Substantia nigra (tissue), 51 donors: ENCODE measurements at places on chromosomes 6 and 20.

- no peak for DNase-seq
These were observed 35.9 kb upstream of the PRL start for GRCh38 chr6:22332711-22333110.

GRCh38 chr6:37314487-37315156 lies 39.2 kb upstream of the RNF8 start:
- DNase-seq = no peak

DNA sequence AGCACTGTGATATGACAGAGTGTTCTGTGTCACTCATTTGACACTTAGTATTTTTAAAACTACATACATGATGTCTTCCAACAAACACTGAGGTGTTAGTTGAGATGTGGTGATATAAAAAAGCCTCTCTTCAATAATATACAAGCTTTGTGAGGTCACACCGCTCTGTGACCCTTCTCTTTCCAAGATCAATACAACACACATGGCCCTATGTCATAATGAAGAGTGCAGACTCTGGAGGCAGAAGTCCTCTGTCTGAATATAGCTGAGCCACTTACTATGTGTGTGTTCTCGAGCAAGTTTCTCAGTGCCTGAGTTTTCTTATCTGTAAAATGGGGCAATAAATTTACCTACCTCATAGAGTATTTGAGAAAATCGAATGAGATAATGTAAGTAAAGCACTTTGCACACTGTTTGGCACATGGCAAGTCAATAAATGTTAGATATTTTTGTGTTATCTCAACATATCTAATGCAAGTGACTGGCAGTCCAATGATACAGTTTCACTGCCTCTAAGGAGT lies 499.0 kb upstream of the MARCKS start:
- no peak for DNase-seq

GRCh38 chr6:123980311-123980710 lies 176.6 kb downstream of the NKAIN2 start:
- DNase-seq = no peak

GRCh38 chr20:54433636-54434035 lies 41.8 kb upstream of the DOK5 start:
- no peak for DNase-seq

- DNase-seq = no peak
These were observed 244.7 kb downstream of the PTPRK start for GRCh38 chr6:128275681-128276080.

- no peak for DNase-seq
These were observed 38.9 kb upstream of the ENPP1 start for GRCh38 chr6:131768964-131769363.

DNA sequence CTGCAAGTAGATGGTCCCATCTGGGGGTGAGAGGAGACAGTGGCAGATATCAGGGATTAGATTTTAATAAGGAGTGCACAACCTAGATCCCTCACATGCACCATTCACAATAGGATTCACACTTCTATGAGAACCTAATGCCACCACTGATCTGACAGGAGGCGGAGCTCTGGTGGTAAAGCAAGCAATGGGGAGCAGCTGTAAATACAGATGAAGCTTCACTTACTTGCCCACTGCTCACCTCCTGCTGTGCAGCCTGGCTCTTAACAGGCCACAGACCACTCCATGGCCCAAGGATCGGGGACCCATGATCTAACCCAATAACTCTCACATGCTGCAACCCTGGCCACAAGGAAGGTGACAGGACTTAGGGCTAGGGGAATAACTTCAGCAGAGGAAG lies 75.4 kb downstream of the ZNF133 start:
- no peak for DNase-seq

- DNase-seq = no peak
These were observed 69.1 kb upstream of the FLRT3 start for GRCh38 chr20:14406495-14406894.
